ENCODE measurements at places on chromosomes 4 and X.
A peak's percentile ranks its signal among the peaks of the same experiment; 100 is the strongest.

DNA sequence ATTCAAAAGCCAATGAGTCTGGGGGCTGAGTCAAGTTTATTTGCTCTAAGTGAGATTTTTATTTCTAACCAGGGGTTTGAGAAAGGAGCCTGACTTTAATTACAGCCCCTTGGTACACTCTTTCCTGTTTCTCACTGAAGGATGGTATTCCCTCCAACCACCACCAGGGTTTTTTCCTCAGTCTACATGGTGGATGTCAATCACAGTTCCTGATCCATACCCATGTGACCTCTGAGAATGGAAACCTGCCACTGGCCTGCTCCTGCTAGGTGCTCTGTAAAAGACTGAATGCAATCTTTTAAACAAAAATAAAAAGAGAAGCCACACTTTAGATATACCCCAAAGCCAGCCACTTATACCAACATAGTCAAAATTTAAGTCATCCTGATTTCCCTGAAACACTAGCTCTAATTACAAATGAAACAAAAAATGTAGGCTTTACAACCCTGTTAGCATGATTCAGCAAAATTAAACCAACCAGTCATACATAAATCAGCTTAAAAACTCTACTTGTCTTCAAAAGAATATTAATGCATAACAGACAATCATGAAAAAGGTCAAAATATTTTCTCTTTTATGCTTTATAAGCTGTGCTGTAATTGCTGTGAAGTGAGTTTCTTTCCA, 112.1 kb upstream of the NWD2 start:
- no peak for DNase-seq

DNA sequence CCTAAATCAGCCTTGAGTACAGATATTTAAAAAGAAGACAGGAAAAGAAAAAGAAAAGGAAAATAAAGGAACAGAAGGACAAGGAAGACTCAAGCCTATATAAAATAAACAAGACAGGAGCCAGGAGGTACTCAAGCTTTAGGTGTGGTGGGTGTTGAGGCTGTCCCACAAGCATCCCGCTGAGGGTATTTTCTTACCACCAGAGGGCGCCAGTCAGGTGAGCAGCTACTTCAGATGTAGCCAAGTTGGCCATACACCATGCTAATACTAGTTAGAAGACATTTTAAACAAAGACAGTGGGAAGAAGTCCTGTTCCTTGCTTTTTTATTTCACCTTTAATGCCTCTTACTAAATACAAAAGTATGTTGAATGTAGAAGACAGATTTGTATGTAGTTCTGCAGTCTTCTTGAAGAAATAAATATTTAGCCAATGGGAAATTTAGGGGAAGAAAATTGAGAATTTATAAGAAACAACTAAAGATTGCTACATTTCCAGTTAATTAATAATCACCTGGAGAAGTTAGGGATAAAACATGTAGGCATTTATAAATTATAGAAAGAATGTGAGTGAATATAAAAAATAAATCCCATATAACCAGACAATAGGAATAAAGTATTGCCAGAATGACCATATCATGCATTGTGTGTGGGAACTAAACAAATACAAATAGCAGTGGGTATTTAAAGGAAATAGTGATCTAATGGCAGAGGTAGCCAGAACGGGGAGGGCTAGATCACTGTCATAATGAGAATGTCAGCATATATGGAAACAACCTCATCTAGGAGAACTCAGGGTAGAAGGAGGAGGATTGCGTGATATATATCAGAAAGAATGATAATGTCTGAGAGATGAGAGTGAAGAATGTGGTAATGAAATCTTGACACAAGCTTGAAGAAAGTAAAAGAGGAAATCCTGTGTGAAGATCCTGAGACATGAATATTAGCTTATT, 71.0 kb downstream of the MTHFD2L start:
- peak; percentile 89 for DNase-seq

GRCh38 chr4:42816880-42817400, 75.6 kb upstream of the GRXCR1 start:
- DNase-seq: no peak

DNA sequence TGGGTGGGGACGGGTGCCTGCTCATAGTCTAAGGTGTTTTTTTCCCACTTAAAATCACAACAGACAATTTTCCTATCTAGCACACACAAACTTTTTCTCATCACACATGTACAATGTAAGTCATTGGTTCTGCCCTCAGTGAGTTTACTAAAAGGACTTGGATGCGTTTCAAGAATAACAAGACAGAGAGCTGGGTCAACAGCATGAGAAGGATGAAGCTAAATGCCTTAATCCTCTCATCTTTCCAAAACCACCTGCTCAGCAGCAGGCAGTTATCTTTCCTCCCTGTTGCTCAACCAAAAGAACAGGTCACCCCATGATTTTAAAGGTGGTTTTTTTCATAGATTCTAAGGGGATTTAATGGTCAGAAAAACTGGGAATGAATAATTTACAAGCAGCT, 40.1 kb downstream of the OFD1 start:
- no peak for DNase-seq

DNA sequence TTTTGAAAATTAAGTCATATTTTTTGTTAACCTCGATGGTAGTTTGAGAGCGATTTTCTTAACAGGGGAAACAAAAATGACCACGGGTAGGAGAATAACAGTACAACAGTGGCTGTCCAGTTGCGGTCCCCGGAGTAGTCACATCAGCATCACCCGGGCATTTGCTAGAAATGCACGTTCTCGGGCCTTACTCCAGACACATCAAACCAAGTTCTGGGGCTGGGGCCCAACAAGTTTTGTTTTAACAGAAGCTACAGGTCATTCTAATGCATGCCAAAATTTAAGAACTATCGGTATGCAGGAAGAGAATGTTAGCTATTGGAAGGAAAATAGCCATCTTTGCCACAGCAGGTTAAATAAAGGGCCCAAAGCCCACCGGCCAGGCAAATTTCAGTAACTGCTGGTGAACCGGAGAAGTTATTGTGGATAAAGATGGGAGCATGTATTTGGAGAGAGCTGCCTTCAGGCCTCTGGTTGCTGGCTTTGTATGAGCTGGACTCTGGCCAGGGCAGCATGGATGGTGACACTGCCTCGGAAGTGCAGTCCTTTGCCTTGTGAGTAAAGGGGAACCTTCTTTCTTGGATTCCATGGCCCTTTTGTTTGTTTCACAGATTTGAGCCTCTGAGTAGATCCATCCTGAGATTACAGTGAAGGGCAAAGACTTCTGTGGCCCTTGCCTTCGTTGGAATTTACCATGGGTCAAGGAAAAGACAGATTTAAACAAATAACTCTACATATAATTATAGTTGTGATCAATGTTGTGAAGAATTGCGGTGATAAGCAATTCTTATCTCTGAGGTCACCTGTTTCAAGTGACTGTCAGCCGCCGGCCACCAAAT, 62.1 kb downstream of the TBC1D14 start:
- no peak for DNase-seq

DNA sequence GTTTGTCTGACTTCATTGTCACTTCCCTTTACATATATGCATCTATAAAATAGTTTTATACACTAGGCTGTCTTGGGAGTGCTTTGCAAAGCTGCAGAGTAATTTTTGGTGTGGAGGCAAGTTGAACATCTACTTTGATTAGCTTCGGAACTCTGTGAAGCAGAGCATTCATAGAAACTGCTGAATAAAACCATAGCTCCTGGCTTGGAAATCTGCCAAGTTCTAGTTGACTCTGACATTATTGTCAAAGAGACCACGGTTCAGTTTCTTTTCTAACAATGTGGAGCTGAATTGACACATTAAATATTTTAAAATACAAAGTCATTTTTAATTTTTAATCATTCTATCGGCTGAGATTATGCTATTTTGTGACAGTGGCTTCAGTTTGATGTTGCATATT, 335.0 kb downstream of the BMPR1B start:
- no peak for DNase-seq

DNA sequence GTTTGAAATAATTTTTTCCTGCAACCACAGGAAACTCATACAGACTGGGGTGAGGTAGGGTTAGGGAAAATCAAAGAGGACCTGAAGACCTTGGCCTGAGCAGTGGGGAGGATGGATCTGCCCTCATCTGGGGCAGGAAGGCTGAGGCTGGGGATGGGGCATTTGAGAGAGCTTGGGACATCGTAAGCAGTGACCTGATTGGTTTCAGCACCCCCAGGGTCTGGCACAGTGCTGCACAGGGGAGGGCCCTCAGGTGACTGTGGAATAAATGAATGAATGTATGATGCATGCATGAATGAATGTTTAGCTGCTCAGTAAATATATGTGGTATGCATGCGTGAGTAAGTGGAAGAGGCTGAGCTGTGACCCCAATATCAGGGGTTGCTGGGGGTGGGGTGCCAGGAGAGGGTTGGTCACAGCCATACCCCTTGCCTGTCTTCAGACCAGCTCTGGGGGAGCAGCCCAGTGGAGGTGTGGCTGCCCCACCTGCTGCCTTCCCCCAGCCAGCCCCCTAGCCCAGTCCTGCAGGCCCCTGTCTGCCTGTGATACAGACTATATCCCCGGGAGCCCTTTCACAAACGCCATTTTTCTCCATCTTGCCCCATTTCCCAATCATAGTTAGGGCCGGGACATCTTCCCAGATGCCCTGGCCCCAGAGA, 11.0 kb upstream of the TNIP2 start:
- no peak for DNase-seq

GRCh38 chr4:3436048-3436797, 5.5 kb upstream of the HGFAC start:
- DNase-seq: no peak

DNA sequence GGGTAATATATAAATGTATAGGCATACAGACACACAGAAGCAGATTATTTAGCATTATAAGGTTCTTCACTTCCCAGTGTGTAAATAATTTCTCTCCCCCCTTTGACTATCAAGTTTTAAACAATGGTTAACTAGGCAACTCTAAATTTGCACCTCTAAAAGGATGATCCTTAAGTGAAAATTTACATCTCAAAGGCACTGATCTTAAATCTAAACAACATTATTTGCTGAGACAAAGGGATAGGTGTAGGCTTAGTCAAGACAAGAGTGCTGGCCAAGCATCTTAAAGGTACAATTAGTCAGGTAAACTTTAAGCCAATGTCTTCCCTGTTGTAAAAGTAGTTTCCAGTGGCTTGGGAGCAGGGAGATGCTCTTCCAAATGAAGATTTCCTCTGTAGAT, 33.0 kb downstream of the NLRP2B start:
- DNase-seq: no peak

Data from activated CD4-positive, alpha-beta T cell treated with anti-CD3 and anti-CD28 coated beads, Interleukin-2, Interleukin-6, amounts not matched to agents 100 ng/mL and 50 ng/mL, durations not matched to agents 16 hours and 8 hours (primary cell).